ENCODE measurements at places on chromosomes 5 and 9.

DNA sequence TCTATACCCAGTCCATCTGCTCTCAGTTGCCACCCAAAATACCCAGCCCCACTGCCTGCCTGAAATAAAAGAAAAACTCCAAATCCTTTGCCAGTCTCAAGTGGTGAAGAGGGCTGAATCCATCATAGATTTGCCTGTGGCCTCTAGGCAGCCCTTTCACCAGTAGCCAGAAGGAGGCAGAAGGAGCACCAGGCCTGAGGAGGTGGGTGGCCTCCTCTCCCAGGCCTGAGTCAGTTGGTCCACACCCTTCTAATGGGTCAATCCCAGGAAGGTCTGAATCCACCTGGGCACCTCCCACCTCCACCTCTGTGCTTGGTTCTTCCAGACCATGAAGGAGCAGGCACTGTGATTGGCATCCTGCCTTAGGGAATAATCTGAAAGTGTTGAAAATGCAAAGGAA lies 97.0 kb downstream of the DAPK1 start:
- DNase-seq, result no peak

DNA sequence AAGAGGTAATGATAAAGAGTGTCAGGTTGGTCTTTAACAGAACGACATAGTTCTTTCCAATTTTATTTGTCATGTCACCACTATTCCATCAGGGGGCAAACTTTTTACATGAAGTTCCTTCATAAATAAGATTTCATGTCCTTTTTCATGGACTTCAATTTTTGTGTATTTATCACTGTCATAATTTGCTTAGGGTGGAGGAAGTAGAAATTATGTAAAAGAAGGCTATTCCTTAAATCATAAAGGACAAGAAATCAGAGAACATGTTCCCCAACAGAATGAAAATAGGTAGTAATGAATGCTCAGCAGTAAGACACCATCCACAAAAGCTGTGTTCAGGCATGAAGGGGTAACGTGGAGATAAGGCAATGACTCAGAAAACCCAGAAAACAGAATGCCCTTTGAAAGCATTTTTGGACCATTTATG lies 72.7 kb downstream of the ZFAND5 start:
- DNase-seq, result peak; percentile 52

DNA sequence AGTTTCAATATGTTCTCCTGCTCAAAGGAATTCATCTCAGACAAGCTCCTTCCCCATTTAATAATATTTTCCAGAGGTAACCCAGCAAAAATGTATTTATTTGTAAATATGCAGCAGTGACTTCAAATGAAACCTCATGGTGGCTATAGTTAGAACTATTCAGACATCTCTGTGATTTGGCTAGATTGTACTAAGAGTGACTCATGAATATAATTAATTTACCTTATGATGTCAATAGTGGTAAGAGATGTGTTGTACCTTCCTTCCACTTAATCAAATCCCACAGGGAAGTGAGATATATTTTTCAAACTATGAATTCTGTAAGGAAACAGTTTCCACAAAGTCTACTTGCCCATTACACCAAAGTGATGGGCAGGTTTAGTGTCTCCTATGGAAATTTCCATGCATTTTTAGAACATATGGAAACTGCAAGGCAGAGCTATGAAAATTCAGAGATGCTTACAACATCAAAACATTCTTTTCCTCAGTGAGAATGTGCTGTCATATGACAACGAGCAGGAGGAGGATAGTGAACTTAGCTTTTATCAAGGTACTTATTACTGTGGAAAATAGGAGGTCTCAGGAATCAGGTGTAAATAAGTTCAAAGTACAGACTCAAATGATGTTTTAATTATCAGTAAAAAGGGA lies 34.0 kb upstream of the SPDL1 start:
- no peak for DNase-seq

GRCh38 chr5:173333925-173334661 lies 5.9 kb upstream of the STC2 start:
- DNase-seq, result no peak

GRCh38 chr5:124907098-124907644 lies 160.7 kb upstream of the ZNF608 start:
- no peak for DNase-seq

DNA sequence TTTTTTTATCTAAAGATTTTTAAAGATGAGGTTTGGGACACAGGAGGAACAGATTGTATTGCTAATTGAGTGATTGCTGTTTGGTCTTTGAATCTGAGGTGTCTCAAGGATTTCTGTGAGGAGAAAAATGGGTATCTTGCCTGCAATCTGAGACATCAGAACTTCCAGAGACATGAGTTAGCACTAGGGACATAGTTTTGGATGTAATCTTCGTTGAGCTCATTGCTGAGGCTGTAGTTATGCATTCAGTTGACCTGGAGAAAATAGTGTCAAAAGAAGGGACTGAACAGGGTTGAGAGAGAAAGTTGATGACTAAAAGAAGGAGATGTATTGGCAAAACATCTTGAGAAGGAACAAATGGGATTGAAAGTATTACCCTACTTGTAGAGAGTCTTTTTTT lies 24.6 kb downstream of the C9orf85 start:
- no peak for DNase-seq

DNA sequence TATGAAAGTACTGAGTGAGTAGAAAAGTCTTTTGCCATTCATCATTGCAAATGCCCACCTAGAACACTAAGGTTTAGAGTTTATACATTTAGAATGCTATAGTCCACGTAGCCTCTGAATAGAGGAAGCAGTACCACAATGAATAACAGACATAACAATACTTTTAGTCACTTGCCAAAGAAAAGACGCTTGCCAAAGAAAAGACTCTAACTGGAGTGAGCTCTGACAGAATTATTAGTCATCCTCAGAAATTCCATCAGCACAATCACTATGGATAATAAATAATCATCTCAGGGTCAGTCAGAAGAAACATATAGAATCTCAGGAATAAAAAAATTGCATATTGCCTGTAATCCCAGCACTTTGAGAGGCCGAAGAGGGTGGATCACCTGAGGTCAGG lies 168.5 kb upstream of the TARS1 start:
- DNase-seq, result no peak

GRCh38 chr5:72452515-72453245 lies 54.5 kb downstream of the ZNF366 start:
- DNase-seq, result no peak

GRCh38 chr5:180720486-180720885 lies 19.4 kb downstream of the OR2Y1 start:
- DNase-seq, result no peak

GRCh38 chr5:151196556-151197290 lies 27.2 kb downstream of the CCDC69 start:
- DNase-seq, result no peak

GRCh38 chr5:111159845-111160244 lies 64.3 kb upstream of the CAMK4 start:
- DNase-seq, result no peak

- no peak for DNase-seq
Measured at GRCh38 chr5:10254686-10255085, 4.6 kb downstream of the CCT5 start.

GRCh38 chr5:143800715-143801114 lies 11.2 kb upstream of the HMHB1 start:
- no peak for DNase-seq

GRCh38 chr5:135203593-135204036 lies 169.6 kb upstream of the PITX1 start:
- peak; percentile 62 for DNase-seq

- DNase-seq, result no peak
Measured at GRCh38 chr9:2142212-2142611, 127.1 kb downstream of the SMARCA2 start.

GRCh38 chr9:123493627-123494026 lies 137.6 kb downstream of the CRB2 start:
- DNase-seq, result no peak

DNA sequence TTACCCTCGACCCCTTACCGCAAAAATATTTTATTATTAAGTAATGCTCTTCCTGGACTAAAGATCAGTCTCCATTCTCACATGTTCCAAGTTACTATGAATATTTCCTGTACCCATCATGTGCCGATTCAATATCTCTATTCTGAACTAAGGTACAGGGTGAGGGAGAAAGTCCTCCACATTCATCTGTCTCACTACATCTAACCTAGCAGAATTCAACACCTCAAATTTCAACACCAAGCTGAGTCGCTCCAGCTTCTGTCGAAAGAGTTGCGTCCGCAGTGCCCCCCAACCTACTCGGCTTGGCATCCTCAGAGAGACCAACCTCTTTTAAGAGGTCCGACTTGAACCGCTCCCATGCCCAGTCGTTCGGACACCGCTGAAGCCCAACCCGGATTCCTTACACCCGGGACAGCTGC lies 1.0 kb downstream of the CERT1 start:
- DNase-seq, result peak; percentile 16

DNA sequence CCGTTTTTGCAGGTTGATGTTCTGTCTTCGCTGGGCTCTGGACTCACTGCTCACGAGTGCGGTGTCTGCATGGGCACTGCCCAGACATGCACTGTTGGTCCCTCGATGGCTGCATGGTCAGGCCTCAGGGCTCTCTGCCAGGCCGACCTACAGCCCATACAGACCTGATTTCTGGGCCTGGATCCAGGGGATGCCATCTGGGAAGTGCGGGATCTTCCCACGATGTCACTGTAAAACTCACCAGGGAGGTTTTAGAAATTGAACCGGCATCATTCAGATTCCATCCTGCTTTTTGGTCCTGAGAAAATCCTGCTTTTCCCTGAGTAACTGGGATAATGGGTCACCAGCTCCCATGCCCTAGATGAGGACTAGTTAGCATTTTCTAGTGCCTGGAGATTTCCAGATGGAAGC lies 9.1 kb downstream of the S1PR3 start:
- DNase-seq, result no peak

- DNase-seq, result no peak
Measured at GRCh38 chr5:87765009-87765408, 352.3 kb upstream of the CCNH start.

DNA sequence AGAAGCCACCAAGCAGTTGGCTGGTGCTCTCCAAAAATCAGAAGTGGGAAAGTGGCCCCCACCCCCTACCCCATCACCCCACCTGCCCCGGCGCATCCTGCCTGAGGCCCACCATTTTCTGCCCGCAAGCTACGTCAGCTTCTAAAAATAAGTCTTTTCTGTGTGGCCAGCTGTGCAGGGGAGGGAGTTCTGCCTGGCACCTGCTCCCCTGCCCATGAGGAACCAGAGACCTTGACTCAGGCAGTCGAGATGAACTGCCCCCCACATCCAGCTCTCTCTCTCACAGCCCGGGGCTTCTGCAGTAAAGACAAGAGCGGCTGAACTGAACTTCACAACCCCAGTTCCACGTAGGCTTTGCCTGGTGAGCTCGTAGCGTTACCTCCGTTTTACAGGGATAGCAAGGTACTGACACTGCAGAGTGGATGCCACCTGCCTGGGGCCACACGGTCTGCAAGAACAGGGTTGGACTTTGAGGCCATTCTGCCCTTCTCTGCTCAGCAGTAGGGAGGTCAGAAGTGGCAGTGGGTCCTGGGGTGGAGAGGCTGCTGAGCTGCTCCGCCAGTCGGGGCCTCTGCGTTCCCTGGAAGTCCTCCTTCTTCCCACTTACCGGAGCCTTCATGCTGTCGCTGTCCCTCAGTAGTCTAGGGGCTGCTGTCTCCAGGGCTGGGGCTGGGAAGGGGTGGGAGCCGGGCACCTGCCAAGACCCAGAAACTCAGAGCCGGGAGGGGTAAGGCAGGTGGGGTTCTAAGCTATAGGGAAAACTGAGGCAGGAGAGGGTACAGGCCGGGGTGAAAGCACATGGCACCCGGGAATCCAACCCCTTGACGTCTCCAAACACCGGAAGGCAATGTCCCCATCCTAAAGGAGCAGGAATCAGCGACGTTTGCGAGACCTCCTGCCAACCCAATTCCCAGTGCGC lies 781 bp downstream of the ST6GALNAC4 start:
- peak; percentile 46 for DNase-seq

DNA sequence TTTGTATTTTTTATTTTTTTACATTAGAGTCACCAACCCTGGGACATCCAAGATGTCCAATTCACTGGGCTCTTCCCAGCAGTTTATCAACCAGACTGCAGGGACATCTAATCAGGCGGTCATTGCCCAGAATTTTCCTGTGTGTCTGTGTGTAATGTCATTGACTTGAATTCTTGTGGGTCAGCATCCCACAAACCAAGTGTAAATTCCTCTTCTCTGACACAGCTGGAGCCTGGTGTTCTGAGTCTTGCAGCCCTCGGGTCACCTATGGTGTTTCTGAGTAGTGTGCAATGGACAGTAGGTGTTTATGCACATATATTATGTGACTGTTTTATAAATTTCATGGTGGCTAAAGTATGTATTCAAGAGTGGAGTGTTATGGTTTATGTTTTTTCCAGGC lies 815.7 kb downstream of the SEMA5A start:
- no peak for DNase-seq

- DNase-seq, result no peak
Measured at GRCh38 chr5:124238350-124238749, 508.1 kb downstream of the ZNF608 start.

- no peak for DNase-seq
Measured at GRCh38 chr9:123996731-123997421, 14.7 kb upstream of the LHX2 start.

- DNase-seq, result no peak
Measured at GRCh38 chr5:149297340-149298025, 25.8 kb downstream of the AFAP1L1 start.

DNA sequence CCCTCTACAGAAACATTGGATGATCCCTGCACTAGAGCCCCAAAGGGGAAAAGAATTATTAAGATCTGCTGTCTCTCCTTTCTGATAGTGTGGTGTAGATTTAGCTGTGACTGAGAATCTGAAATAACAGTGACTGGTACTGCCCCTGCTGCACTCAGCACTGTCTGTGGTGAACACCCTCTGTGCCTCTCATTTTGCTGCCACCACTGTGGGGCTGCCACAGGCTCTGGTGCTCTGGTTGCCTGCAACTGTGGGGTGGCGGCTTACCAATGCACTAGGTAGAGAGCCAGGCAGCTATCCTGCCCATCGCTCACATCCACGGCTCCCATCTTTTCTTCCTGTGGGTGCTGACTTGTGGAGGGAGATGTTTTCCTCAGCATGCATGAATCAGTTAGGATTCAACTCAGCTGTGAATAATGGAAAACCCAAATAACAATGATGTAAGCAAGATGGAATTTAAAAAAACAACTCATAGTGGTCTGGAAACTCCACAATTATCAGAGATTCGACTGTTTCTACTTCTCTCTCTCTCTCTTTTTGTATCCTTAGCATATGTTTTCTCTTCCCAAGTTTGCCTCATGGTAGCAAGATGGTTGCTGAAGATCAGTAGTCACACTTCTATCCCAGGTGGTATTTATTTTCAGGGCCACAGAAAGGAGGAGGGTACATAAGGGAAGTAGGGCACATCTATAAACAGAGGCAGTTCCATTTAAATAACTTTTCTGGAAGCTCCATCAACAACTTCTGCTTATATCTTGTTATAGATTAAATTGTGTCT lies 99.8 kb upstream of the DAP start:
- no peak for DNase-seq

DNA sequence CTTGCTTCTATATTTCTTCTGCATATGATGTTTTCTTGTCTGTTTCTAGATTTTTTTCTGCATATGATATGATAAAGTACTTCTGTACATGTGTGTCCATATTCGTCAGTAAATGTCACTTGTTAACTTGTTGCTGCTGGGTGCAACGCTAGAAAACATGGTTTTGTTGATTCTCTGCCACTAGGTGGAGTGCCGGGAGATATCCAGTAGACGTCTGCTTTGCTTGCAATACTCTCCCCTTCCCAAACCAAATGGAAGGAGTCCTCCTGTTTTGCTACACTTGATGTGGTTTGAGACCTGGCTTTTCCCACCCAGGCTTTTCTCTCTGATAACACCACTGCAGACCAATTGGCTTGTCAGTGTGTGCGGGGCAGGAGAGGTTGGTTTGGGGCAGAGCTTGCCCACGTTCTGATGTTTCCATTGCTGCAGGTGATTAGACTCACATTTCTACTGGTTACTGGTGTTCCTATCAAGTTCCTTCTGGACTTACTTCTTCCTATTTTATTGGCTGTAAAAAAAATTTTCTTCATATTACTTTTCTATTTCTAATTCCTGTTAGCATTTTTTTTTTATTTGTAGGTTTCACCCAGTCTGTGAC lies 900.0 kb upstream of the CDH10 start:
- no peak for DNase-seq
